Naive thymus-derived CD4-positive, alpha-beta T cell (primary cell): ENCODE measurements at places on chromosomes 3 and 15.

- H3K36me3 ChIP-seq = no peaks in the 10 kb centered on the region
- H3K27ac ChIP-seq = no peak overlapping the region
- no peaks in the 10 kb centered on the region for H3K27me3 ChIP-seq
- DNase-seq = peak; percentile 45
- peaks cover 4% of the 10 kb centered on the region for H3K4me1 ChIP-seq
Measured at GRCh38 chr3:72665701-72666446, 182.4 kb downstream of the SHQ1 start.

DNA sequence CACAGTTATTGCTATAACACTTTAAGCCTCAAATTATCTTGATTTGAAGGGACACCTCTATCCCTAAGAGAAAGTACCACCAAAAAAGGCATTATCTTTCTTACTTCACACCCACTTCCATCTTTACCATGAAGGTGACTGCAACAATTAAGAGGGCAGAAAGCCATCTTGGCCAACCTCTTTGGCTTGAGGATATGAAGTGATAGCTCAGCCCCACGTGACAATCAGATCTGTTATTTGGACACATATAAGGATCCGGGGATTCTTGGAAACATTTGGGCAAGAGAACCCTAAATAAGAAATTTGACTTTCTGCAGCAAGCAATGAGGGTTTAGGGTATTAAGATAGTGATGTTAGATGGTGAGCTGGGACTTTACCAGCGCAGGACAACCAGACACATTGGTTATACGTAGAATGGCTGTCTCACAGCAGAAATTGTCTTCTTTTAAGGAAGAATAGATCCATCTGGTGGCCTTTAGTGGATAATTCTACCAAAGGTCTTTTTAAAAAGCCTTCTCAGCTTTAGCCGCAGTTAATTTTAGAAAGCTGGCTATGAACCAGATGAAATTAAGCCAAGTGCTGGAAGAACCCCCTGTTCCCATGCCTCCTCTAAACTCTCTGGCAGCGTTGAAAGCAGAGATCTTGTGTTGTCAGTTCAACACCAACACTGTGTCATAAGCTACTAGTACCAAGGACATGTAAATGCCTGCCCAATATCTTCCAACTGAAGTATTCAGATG, 12.3 kb downstream of the HCLS1 start:
- H3K36me3 ChIP-seq = peaks cover 19% of the 10 kb centered on the region
- no peak for DNase-seq
- peaks cover 9% of the 10 kb centered on the region for H3K4me1 ChIP-seq
- H3K27ac ChIP-seq = no peak overlapping the region
- no peaks in the 10 kb centered on the region for H3K27me3 ChIP-seq

- H3K36me3 ChIP-seq = no peaks in the 10 kb centered on the region
- H3K4me1 ChIP-seq = no peaks in the 10 kb centered on the region
- no peak for DNase-seq
- H3K4me3 ChIP-seq = no peak overlapping the region
Measured at GRCh38 chr3:143668924-143669790, 179.1 kb downstream of the SLC9A9 start.

GRCh38 chr3:187293516-187294430, 2.2 kb upstream of the MASP1 start:
- no peaks in the 10 kb centered on the region for H3K27me3 ChIP-seq
- H3K36me3 ChIP-seq = no peaks in the 10 kb centered on the region
- no peak overlapping the region for H3K27ac ChIP-seq
- no peaks in the 10 kb centered on the region for H3K4me1 ChIP-seq
